ENCODE measurements at places on chromosomes 7 and 10. TPM values are rescaled to one million over a fixed set of nuclear protein-coding genes. Genes with fewer than 3 reads are reported as not detected.

Gene GIMAP4
- total RNA-seq, result not detected

- no peak for DNase-seq
Measured at GRCh38 chr10:89355394-89355931, 22.4 kb upstream of the IFIT1B start.

- DNase-seq, result no peak
Measured at GRCh38 chr7:41637049-41637448, 65.8 kb downstream of the INHBA start.

GRCh38 chr7:15305002-15305600 is 256.7 kb downstream of the AGMO start:
- peak; percentile 58 for DNase-seq

Gene CPN1
- not detected for total RNA-seq

Gene CCSER2
- 16.5 TPM for total RNA-seq

Gene OR2A7
- not detected for total RNA-seq

Gene AKR1C3
- total RNA-seq, result 30.0 TPM
